ENCODE measurements at places on chromosomes 12 and 14. TPM values are rescaled to one million over a fixed set of nuclear protein-coding genes. Genes with fewer than 3 reads are reported as not detected.

GRIN2B gene
- total RNA-seq, result 19.0 TPM

RTN1 gene
- total RNA-seq, result 1.4 TPM

GPR65 gene
- not detected for total RNA-seq

SPTB gene
- total RNA-seq, result not detected

HHIPL1 gene
- not detected for total RNA-seq

HOXC6 gene
- total RNA-seq, result 4.9 TPM

PELI2 gene
- total RNA-seq, result 0.72 TPM

COX8C gene
- total RNA-seq, result not detected

SCN8A gene
- total RNA-seq, result 1.4 TPM

CARMIL3 gene
- total RNA-seq, result not detected

GLIPR1L1 gene
- total RNA-seq, result not detected

TMEM30B gene
- total RNA-seq, result not detected

SRRM4 gene
- total RNA-seq, result not detected

TUNAR gene
- not detected for total RNA-seq

SNW1 gene
- total RNA-seq, result 39.5 TPM

NEUROD4 gene
- total RNA-seq, result not detected

GYS2 gene
- not detected for total RNA-seq

CLEC2A gene
- total RNA-seq, result not detected

CCDC175 gene
- total RNA-seq, result not detected

PPM1A gene
- total RNA-seq, result 16.0 TPM

OLR1 gene
- total RNA-seq, result 8.6 TPM

SP7 gene
- not detected for total RNA-seq

TAS2R9 gene
- not detected for total RNA-seq

KRT83 gene
- not detected for total RNA-seq

LPAR5 gene
- 0.03 TPM for total RNA-seq

ZNF385A gene
- total RNA-seq, result 0.89 TPM

KRT6B gene
- not detected for total RNA-seq

COL2A1 gene
- not detected for total RNA-seq

TSHR gene
- total RNA-seq, result 0.20 TPM

SSTR1 gene
- total RNA-seq, result 0.07 TPM

CCDC196 gene
- total RNA-seq, result not detected

EML5 gene
- total RNA-seq, result 0.23 TPM

RHEBL1 gene
- total RNA-seq, result 0.16 TPM

FOXG1 gene
- total RNA-seq, result 0.03 TPM

DAO gene
- total RNA-seq, result not detected

LBHD2 gene
- not detected for total RNA-seq

KLRC1 gene
- not detected for total RNA-seq

KLRF1 gene
- total RNA-seq, result 1.8 TPM

COPZ1 gene
- 243 TPM for total RNA-seq

KITLG gene
- 23.4 TPM for total RNA-seq

ANKRD33 gene
- total RNA-seq, result not detected

FOXN4 gene
- not detected for total RNA-seq

JPH4 gene
- not detected for total RNA-seq

DNAJC22 gene
- total RNA-seq, result 3.1 TPM

B3GNT4 gene
- not detected for total RNA-seq

CMTM5 gene
- total RNA-seq, result not detected

SYNE3 gene
- total RNA-seq, result 2.8 TPM

PIGH gene
- 48.5 TPM for total RNA-seq

OR4K2 gene
- total RNA-seq, result not detected

ERBB3 gene
- not detected for total RNA-seq

C12orf54 gene
- not detected for total RNA-seq

GPR162 gene
- not detected for total RNA-seq

EML1 gene
- 11.8 TPM for total RNA-seq

PPP1CC gene
- total RNA-seq, result 118 TPM

PROX2 gene
- not detected for total RNA-seq

LRTM2 gene
- not detected for total RNA-seq

FMNL3 gene
- total RNA-seq, result 8.8 TPM

Measured in MG63 (cell line).